ENCODE measurements at places on chromosomes 7 and 10.

- DNase-seq: peak; percentile 62
Observed at GRCh38 chr10:95308389-95309302, 17.8 kb upstream of the PDLIM1 start.

- no peak for DNase-seq
Observed at GRCh38 chr7:158272091-158272490, 315.5 kb downstream of the PTPRN2 start.

- no peak for DNase-seq
Observed at GRCh38 chr7:20193242-20193777, 23.9 kb downstream of the MACC1 start.

DNA sequence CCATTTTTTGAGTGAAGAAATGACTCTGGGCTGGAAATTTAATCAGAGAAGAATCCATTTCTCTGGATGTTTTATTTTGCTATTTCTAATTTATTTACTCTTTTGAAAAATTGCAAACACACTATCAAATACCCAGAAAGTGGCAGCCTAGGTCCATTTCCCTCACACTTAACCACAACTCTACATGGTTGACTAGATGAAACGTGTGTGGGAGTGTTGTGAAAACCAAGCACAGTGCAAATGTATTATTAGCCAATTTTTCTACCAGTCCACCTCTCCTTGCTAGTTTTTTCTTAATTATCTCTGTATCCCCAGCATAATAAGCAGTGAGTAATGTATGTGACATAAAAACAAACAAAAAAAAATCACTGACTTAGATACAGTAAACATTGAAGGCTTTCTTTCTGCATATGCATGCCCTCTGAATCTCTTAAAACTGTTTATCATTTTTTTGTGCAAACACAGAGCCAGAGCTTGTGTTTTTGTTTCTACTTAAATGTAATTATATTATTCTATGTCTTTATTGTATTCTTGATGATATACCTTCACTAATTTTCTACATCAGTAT is 30.9 kb downstream of the SCIN start:
- no peak for DNase-seq

DNA sequence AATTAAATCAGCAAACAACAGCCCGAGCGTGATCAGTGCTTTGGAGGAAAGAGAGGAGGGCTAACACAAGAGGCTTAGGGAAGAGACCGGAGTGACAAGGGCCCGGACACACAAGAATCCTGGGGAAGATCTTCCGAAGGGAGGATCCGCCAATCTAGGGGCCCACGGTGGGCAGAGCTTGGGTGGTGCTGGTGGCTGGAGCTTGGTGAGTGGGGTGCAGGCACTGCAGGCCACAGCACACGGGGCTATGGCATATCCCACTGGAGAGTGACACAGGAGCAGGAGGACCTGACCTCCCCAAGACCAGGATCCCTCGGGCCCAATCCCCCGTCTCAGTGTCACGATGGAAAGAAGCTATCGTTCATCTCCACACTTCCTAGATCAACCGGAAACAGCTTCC is 471.3 kb upstream of the FOXK1 start:
- DNase-seq: no peak

DNA sequence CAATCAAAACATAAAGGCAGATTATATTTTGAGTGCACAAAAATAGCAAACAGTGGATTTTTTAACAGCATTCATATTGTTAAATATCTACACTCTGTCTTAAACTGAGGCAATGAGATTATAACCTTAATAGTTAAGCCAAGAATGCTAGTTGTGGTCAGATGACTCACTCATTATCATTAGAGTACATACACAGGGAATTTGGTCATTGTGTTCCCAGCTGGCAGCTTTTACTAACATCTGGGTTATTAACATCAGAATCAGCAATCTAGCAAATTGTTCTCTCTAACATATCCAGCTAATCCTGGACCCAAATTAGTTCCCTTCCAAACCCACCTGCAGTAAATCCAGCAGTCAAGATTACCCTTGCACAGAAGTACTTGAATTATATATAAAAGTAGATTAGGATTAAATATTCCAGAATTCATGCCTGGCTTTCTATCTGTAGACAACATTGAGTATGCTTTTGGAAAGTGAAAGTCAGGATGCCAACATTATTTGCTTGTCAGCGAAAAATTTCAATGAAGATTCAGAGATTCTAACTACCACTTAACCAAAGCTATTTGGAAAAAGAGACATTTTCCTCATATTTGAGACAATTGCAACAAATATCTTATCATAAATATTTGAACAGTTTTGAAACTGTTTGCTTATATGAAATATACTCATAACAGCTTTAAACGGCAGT is 1035.6 kb upstream of the PHF14 start:
- DNase-seq: no peak
